ENCODE measurements at places on chromosomes 4 and X.

DNA sequence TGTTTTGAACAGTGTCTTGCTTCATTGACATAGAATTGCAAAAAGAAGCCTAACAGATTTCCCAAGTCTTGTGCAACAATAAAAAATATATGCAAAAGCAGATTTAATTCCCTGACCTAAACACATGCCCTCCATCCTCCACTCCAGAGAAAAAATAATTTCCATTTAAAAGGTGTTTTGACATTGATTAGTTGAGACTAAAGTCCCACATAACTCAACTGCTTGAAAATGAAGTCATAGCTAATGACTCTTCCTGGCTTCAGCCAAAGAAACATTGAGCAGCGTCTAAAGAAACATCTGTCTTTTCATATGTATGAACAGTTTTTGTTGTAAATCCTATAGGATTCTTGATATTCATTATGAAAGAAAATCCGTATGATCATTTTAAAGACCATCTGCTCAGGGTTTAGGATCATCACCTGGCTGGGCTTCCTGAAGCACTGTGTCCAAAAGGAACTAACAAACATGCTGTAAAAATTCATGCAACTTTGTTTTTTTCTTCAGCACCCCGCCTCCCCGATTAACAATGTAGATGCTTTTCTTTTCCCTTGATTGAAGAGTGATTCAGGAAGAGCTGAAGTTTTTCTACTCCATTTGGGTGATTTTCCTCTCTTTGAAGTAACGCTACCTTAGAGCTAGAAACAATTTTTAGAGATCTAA is 273.4 kb downstream of the HS3ST1 start:
- no peaks in the 10 kb centered on the region for H3K36me3 ChIP-seq
- H3K27me3 ChIP-seq = no peaks in the 10 kb centered on the region
- no peak overlapping the region for H3K4me3 ChIP-seq
- no peaks in the 10 kb centered on the region for H3K4me1 ChIP-seq

GRCh38 chr4:37438564-37439279 is 194.2 kb downstream of the NWD2 start:
- no peaks in the 10 kb centered on the region for H3K4me1 ChIP-seq
- no peak overlapping the region for H3K4me3 ChIP-seq
- DNase-seq = no peak
- H3K27me3 ChIP-seq = no peaks in the 10 kb centered on the region

DNA sequence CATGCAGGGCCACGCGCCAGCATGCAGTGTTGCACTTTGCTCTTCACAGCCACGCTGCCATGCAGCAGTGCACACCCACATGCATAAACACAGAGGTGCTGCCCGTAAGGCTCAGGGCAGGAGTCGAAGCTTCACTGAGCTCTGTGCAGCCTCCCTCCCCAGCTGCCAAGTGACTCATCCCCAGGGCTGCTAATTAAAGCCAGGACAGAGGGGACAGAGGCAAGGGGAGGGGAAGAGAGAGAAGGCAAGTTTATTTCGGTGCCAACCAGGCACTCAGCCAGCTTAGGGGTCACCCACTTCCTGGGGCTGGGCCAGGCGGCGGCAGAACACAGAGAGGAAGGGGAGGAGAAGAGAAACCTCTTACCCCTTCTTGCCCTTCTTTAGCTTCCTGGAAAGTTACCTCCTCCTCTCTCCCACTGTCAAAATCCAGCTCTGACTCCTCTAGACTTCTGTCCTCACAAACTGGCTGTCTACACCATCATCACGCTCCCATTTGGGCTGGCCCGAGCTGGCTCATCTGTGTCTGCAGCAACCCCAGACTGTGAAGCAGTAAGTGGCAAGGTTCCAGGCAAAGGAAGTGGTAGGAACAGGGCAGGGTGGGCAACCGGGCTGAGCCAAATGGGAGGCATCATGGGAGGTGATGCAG is 6.2 kb upstream of the IQSEC2 start:
- H3K27me3 ChIP-seq = no peaks in the 10 kb centered on the region
- peaks cover 4% of the 10 kb centered on the region for H3K4me1 ChIP-seq
- H3K27ac ChIP-seq = peak overlapping the region; percentile 27

- H3K27me3 ChIP-seq = no peaks in the 10 kb centered on the region
- H3K36me3 ChIP-seq = no peaks in the 10 kb centered on the region
- no peak overlapping the region for H3K4me3 ChIP-seq
- DNase-seq = no peak
- H3K27ac ChIP-seq = no peak overlapping the region
Observed at GRCh38 chr4:175440786-175441185, 371.3 kb downstream of the GPM6A start.

GRCh38 chr4:182604161-182604622 is 313.0 kb downstream of the DCTD start:
- no peak overlapping the region for H3K4me3 ChIP-seq
- DNase-seq = no peak
- no peaks in the 10 kb centered on the region for H3K36me3 ChIP-seq
- no peak overlapping the region for H3K27ac ChIP-seq
- H3K27me3 ChIP-seq = no peaks in the 10 kb centered on the region
- H3K4me1 ChIP-seq = no peaks in the 10 kb centered on the region

DNA sequence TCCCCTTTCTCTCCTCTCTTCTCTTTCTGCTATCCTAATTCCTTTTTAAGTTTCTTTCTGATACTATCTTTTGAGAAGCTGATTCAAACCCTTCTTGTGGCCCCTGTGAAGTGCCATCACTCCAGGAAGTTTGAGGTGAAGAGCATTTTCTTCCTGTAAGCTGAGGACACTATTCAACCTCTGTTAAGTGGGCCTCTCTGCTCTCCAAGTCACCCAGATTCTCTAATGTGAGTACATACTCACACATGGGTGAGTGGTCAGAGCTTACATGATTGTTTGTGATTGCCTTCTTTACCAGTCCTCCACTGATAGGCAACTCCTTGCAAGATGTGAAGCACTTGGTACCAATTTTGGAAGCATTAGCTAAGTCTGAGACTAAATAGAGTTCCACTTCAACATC is 18.4 kb upstream of the SMIM10L2A start:
- H3K4me1 ChIP-seq = no peaks in the 10 kb centered on the region
- no peaks in the 10 kb centered on the region for H3K27me3 ChIP-seq
- H3K27ac ChIP-seq = no peak overlapping the region
- no peak for DNase-seq

GRCh38 chr4:1247864-1248244 is 1.1 kb downstream of the CTBP1 start:
- DNase-seq = peak; percentile 15
- peak overlapping the region; percentile 92 for H3K4me3 ChIP-seq
- no peaks in the 10 kb centered on the region for H3K36me3 ChIP-seq
- H3K27me3 ChIP-seq = no peaks in the 10 kb centered on the region
- H3K4me1 ChIP-seq = peaks cover 51% of the 10 kb centered on the region
- peak overlapping the region; percentile 97 for H3K27ac ChIP-seq
